ENCODE measurements at places on chromosomes 6 and 20.

DNA sequence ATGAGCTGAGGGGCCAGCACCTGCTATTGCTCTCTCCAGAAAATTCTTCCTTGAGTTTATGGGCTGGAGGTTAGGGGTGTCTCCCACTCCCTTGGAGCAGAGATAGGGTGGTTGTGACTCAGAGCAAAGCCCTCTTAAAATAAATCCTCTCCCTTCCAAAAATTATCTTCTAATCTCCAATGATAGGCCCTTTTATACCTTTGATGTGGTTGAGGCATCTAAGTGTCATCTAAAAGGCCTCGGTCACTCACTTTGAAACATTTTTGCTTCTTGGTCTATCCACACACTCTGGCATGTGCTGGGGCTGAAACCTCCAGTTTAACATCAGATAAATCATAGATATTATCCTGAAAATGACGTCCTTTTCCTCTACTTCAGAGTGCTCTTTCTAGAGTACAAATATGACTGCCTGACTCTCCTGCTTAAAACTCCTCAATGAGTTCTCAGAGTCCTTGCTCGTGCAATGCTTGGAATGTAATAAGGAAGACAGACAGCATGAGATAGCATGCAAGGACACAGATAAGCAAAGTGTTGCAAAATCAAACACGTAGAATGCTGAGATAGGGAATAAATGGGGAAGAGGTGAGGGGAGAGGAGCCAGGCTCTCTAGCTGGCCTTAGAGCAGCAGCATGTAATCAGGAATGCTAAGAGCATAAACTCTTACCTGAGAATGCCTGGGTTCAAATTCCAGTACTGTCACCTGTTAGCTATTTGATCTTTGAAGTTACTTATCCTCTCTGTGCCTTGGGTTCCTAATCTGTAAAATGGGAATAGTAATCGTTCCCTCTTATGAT is 374.1 kb upstream of the CITED2 start:
- DNase-seq = no peak

DNA sequence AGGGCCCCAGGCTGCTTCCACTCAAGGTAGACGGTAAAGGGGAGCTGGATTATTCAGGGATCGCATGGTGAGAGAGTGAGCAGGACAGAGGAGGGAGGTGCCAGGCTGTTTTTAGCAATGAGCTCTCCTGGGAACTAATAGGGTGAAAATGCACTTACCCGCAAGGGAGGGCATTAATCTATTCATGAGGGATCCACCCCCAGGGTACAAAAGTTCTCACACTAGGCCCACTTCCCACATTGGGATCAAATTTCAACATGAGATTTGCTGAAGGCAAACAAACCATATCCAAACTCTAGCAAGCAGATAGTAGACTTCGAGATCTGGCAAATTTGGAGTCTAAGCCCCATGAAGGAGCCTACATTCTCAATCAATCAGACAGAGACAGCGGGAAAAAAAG is 408.6 kb downstream of the RNF144B start:
- no peak for DNase-seq

DNA sequence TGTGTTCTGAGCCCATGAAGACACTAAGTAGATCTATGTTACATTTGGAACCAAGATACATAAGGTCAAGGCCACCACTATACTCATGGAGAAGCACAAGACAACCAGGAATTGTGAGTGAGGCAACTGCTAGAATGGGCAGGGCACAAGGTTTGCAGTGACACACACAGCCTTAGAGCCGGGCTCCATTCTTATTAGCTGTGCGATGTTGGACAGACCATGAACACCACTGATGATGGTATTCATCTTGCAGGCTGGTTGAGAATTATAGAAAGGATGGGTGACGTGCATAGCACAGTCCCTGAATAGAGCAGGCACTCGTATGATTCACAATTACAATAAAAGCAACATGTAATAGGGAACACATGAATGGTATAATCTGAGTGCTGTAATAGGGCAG is 172.4 kb downstream of the GJA10 start:
- no peak for DNase-seq

GRCh38 chr6:149052350-149053106 is 265.0 kb upstream of the TAB2 start:
- no peak for DNase-seq

GRCh38 chr6:81793821-81794475 is 41.5 kb upstream of the TENT5A start:
- no peak for DNase-seq

GRCh38 chr20:18288749-18289267 is 481 bp downstream of the ZNF133 start:
- DNase-seq = no peak

GRCh38 chr6:130368576-130368975 is 2.8 kb downstream of the TMEM200A start:
- DNase-seq = no peak

- DNase-seq = no peak
Measured at GRCh38 chr6:152053332-152053731, 245.8 kb downstream of the ESR1 start.

- DNase-seq = no peak
Measured at GRCh38 chr6:92196325-92196724, 1223.0 kb downstream of the EPHA7 start.

DNA sequence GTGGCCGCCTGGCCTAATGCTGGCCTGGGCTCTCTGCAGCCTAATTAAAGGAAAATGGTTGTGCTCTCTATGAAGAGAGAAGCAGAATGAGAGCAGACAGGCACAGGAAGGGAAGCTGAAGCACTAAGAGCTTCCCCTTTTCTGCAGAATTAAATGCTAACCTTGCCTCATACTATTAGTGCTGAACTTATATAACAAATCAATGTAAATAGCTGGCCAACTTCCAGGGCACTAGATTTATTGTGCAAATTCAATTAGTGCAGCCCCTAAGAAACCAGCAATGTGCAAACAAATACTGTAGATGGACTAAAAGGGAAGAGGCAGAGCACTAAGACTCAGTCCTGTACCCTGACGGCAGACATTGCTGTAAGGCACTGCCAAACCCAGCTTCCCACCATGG is 36.1 kb upstream of the INSM1 start:
- DNase-seq = no peak

GRCh38 chr6:74863968-74864367 is 341.9 kb downstream of the COL12A1 start:
- no peak for DNase-seq

DNA sequence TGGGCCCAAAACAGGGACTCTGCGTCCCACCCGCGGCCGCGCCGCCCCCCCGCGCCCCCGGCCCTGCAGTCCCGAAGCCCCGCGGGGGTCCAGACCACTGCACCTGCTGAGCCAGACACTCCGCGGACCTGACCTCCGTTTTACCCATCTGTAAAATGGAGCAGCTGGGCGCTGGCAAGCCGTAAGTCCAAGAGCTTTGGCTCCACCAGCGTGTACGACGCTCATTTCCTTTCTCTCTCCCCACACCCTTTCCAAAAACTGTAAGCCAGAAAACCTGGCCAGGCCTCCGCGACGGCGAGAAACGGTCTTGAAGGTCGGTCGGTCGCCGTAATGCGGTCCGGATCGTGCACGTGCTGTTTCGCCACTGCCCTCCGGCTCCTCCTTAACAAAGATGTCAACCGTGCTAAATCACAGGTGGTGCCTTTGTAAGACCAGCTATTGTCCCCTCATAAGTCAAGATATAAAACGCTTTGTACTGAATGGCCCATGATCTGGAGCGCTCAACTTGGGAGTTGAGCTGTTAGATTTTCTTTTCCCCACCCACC is 7.8 kb upstream of the NR2E1 start:
- no peak for DNase-seq

DNA sequence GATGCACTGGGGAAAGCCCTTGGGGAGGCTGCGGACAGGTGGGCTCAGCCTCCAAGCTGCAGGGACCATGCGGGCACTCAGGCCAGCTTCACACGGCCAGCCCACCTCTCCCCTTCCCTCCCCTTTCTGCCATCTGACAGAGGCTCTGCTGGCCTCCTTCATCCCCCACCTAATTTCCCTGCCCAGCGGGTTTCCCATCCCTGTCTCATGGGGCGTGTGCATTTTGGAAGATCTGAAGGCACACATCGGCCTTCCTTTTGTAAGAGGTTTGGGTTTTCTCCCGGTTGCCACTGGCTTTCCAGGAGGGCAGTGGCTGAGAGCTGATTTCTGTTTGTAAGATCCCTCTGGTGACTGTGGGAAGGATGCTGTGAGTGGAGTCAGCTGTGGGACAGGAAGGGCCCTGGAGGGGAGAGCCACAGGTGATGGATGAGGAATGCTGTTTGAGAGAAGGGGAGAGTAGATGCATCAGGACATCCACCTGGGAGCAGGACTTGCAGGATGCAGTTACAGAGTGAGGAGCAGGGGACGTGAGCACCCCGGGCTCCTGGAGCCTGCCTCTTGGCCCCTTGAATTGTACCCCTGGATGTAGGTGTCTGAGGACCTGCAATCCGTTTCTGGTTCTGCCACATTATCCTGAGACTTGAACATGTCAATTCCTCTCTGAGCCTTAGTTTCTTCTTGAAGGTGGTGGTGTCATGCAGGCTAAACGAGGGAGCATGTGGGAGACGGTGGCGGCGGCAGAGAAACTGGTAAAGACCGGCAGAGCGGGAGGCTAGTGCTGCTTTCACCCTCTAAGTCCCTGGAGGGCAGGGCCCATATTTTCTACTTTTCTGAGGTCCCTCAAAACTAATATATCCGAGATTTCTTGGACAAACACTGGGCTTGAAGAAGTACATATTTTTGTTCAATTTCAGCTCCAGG is 5.9 kb upstream of the TUBB1 start:
- no peak for DNase-seq

DNA sequence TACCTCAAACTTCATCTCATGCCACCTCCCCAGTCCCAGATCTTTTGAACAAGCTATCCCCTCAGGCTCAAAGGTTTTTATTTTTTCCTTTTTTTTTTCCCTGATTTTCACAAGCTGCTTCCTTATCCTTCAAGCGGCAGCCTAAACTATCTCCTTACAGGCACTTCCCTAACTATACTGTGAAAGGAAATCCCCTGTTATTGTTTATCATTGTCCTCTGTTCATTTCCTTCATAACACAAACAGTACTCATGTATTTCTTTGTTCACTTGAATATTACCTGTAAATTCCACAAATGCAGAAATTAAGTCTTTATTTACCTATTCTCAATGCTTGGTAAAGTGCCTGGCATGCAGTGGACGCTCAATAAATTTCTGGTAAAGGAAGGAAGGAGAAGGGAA is 48.9 kb downstream of the ME1 start:
- no peak for DNase-seq

GRCh38 chr6:141361559-141361958 is 771.2 kb upstream of the GJE1 start:
- DNase-seq = no peak

DNA sequence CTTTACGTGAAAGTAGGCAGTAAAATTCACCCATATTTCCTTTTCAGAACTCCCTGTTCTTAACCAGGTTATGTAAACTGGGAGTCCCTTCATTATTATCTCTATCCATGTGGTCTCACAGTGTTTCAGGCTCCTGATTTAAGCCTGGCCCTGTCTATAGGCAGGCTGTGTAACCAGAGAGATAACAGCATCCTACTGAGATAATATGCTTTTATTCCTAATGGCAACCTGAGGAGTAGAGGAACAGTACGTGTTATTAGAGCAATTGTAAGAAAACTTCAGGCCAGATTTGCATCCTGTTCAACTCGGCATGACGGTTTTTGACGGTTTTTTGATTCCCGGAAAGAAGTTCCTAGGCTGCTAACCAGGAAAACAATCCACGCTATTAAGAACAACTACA is 16.9 kb downstream of the FUT9 start:
- DNase-seq = no peak

All from GDM1 (cell line).